ENCODE measurements at places on chromosomes 3 and 15. TPM values are rescaled to one million over a fixed set of nuclear protein-coding genes. Genes with fewer than 3 reads are reported as not detected.

Gene ASB7
- total RNA-seq = 23.7 TPM

Gene VPS39
- total RNA-seq = 77.6 TPM

Gene DAZL
- total RNA-seq = not detected

Gene HHLA2
- not detected for total RNA-seq

Gene ANKRD63
- total RNA-seq = not detected

Gene KBTBD13
- total RNA-seq = under 0.01 TPM

Gene C2CD4A
- not detected for total RNA-seq

Gene VPS13C
- 64.8 TPM for total RNA-seq

Gene SLC24A5
- not detected for total RNA-seq

Gene GABRR3
- total RNA-seq = not detected

Gene TEX55
- total RNA-seq = not detected

Gene CEP152
- total RNA-seq = 10.1 TPM

Gene ADAMTS7
- total RNA-seq = 10.9 TPM

Gene CCR1
- 7.6 TPM for total RNA-seq

Gene HGD
- total RNA-seq = 0.29 TPM

Gene WDR93
- total RNA-seq = not detected

Gene GOLGA6A
- not detected for total RNA-seq

Gene SPESP1
- 7.8 TPM for total RNA-seq

Gene PARP15
- total RNA-seq = 0.87 TPM

Gene IQCH
- total RNA-seq = 8.7 TPM

Gene GSK3B
- 33.7 TPM for total RNA-seq

Gene NME9
- total RNA-seq = not detected

Gene TP63
- under 0.01 TPM for total RNA-seq

Gene CIDEC
- 0.17 TPM for total RNA-seq

Gene PRR20G
- total RNA-seq = not detected
